ENCODE measurements at places on chromosomes 16 and 17. TPM values are rescaled to one million over a fixed set of nuclear protein-coding genes. Genes with fewer than 3 reads are reported as not detected.

DNA sequence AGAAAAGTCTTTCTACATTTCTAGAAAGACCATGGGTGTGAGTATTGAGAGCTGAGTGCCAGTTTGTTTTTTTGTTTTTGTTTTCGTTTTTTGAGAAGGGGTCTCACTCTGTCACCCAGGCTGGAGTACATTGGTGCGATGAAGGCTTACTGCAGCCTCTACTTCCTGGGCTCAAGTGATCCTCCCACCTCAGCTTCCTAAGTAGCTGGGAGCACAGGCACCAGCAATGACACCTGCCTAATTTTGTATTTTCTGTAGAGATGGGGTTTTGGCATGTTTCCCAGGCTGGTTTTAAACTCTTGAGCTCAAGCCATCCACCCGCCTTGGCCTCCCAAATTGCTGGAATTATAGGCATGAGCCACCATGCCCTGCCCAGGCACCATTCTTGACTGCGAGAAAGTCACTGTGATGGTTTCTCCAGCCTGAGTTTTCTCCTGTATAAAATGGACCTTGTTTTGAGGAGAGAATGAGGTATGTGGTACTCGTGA lies 673.8 kb downstream of the MAF start:
- DNase-seq: no peak

DNA sequence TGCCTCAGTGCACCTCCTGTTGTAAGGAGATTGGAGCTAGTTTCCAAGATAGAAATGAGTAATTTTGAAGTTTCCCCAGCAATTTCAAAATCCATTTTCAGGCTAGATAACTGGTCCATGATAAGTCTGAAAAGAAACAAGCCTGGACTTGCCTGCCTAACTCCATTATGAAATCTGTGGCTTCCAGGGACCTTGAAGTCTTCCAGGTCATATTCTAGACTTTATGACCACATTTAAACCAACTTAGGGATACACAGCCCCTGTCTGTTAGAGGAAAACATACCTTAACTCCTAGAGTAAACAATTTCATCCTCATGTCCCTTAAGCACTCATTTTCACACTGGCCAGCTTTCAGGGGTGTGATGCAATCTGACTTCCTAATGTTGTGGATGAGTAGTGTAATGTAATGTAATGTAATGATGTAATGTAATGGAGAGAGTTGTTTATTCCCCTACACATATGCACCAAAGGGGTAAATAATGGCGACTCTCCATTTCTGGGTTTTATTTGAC lies 96.7 kb upstream of the FAM20A start:
- no peak for DNase-seq

- no peak for DNase-seq
Observed at GRCh38 chr17:56870081-56870651, 36.2 kb downstream of the DGKE start.

DNA sequence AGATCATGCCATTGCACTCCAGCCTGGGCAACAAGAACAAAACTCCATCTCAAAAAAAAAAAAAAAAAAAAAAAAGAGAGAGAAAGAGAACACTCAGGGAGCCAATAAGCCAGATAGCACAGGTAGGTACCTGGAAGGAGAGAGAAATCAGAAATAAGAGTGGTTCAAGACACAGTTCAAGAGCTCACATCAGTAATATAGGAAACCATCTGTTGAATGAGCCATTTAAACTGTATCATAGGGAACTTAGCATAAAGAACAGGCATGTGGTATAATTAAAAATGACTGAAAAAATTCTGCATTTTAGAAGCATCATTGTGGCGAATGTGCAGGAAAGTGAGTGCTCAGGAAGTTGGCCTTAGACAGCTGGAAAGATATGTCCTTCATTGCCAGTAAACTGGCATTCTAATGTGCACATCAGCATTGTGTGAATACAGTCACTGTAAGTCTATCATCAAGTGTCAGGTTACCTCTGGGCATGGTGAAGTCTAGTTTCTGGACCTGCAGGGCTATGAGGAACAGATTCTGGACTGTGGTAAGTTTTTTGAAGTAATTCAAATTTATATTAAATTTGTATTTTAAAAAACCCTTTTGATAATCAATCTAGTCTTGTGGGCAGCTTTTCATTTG lies 20.4 kb downstream of the KRT12 start:
- DNase-seq: peak; percentile 4

CDH3 gene
- total RNA-seq: under 0.01 TPM

KRT17 gene
- total RNA-seq: 35.9 TPM

CDH1 gene
- not detected for total RNA-seq

GRIN2A gene
- total RNA-seq: 0.59 TPM

HSD17B2 gene
- 2.6 TPM for total RNA-seq
